ENCODE measurements at places on chromosomes 1 and 21.
A peak's percentile ranks its signal among the peaks of the same experiment; 100 is the strongest.

DNA sequence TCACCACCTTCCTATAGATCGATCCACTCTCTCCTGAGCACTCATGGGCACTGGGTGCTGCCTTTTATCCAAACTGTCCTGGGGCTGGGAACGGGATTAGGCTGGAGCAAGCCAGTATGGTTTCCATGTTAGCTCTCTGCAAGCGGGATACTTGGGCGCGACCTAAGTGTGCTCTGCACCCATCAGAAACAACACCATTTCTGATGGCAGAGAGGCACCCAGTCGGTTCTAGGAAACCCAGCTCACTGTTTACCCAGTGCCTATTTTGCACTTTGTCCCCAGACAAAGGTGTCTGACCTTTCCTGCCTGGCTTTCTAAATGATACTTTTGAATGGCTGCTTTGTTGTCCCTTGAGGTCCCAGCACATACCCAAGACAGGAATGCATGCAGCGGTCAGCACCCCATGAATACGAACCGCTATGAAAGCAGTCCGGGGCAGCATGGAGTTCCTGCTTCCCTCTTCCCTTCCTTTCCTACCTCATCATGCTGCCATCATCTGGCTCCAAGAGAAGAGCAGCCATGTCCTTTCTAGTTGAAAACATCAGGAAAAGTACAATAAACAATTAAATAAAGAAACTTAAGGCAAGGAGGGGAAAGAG lies 83.9 kb downstream of the TRABD2B start:
- no peak for DNase-seq

DNA sequence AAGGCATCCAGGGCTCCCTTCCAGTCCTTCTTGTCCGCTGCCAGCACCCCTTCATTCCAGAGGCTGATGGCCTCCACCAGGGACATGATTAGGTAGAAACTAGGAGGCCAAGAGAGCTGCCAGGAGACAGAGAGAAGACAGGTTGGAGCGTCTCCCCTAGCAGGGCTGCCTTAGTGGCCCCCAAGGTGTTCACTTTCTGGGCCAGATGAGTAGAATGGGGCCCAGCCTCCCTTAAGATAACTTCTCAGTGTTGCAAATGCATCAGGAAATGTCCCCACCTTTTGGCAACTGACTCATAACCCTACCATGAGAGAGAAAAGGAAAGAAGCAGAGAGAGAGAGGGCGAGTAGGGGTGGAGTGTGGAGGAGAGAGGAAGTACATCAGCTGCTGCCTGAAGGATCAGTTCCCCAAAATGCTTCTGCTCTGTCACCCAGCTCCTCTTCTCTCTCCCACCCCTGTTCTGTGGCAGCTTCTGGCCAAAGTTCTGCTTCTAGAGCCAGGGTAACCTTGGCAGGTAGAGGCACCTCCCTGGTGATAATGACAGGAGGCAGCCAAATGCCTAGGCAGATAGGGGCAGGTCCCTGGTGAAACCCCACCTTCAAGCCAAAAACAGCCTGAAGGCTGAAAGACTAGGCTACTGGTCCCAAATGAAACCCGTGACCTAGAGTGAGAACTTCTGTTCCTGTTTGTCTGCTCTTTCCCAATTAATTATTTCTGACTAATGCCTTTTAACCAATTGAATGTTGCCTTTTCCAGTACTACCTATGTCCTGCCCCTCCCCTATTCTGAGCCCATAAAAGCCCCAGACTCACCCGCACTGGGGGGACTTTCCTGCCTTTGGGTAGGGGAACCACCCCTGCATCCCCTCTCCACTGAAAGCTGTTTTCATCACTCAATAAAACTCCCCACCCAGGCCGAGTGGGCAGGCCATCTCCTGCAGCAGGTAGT lies at the start of gene NCF2:
Gene NCF2, minus strand, starts transcription at position 216 of the 948 bp plus-strand sequence. Its CDS starts 130 bp downstream, at position 86.
- no peak for DNase-seq

DNA sequence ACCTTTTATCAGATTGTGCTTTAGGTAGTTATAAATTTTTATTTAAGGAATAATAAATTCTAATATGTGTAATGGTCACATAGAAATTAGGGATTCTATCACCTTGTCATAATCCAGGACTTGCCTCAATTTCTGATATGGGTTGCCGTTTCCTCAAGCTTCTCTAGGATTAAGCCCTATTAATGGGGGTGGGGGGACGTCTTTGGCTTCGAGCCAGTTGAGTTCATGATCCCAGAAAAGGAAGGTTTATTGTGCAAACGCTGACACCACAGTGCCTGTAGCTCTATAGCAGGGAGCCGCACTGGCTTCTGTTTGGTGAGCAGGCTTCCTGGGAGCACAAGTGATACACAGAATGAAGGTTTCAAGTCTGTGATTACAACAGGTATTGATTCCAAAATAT lies 22.0 kb upstream of the VAMP3 start:
- DNase-seq = no peak

GRCh38 chr1:190000365-190000872 lies 477.2 kb downstream of the BRINP3 start:
- no peak for DNase-seq

DNA sequence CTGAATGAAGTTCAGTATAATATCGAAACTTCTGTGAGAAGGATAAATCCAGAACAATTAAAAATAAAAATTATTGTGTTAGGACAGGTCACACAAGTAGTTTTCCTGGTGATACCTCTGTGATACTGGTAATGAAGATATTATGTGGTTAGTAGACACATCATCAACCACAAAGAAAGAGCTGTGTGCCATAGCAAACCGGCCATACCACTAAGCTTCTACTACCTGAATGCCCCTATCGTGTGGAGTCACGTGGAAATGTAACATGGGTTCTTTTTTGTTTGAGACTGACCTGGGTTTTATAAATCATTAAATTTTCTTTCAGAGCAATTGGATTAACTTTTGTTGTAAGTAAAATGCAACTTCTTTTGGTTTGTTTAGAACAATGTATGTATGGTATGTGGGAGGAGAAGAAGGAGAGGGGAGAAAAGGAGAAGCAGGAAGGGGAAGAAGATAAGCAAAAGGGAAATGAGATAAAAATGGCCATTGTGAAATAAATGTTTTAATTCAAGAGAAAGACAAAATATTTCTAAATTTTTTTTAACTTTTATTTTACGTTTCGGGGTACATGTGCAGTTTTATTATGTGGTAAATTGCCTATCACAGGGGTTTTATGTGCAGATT lies 58.2 kb upstream of the LRRC8B start:
- no peak for DNase-seq

DNA sequence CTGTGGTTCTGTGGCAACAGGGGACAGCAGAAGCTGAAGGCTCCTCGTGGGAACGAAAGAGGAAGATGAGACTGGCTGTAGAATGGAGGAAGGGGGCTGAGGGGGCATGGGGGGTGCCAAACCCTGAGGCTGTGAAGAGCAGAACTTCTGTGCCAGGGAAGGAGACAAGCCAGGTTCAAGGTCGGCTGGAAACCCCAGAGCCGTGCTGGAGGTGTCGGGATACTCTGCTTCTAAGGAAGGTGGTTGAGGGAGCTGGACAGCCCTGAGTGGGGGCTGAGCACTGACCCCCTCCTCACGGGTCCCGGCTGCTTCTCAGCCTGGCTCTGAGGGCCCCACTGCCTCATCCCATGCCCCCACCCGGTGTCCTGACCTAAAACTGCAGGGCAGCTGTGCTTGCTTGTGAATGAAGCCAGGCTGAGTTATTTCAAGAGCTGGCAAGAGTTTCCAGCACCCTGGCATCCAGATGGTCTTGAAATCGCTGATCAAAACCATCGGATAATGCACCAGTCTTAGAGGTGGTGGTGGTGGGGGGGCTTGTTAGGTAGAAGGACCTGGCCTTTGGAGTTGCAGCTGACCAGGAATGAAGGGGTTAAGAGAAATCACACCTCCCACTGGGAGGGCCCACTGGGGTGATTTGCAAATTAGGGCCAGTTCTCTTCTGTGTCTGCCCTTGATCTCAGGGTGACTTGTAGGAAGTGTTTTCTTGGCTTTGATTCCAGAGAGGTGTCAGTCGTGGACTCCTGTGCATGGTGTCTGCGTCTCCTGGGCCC lies 218.9 kb upstream of the C1orf174 start:
- DNase-seq = no peak

- no peak for DNase-seq
These were observed 91.2 kb downstream of the USH2A start for GRCh38 chr1:216332003-216332402.

- DNase-seq = no peak
These were observed 3.3 kb upstream of the SSBP3 start for GRCh38 chr1:54409156-54410142.

DNA sequence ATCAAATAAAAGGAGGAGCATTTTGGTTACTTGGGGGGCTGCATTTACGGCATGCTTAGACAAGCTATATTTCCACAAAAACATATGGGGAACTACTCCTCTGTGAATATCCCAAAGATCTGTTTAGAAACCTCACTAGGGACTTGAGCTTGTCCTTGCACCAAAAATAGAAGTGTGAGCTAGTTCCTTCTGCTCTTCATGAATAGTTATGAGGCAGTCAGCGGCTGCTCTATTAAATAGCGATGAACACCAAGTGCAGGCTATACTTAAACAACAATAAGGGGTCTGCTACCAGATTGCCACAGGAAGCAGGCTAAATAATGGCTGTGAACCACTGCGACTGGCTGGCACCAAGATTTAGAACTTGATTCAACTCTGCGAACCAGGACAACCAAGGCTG lies 190.1 kb downstream of the PCP4 start:
- no peak for DNase-seq

DNA sequence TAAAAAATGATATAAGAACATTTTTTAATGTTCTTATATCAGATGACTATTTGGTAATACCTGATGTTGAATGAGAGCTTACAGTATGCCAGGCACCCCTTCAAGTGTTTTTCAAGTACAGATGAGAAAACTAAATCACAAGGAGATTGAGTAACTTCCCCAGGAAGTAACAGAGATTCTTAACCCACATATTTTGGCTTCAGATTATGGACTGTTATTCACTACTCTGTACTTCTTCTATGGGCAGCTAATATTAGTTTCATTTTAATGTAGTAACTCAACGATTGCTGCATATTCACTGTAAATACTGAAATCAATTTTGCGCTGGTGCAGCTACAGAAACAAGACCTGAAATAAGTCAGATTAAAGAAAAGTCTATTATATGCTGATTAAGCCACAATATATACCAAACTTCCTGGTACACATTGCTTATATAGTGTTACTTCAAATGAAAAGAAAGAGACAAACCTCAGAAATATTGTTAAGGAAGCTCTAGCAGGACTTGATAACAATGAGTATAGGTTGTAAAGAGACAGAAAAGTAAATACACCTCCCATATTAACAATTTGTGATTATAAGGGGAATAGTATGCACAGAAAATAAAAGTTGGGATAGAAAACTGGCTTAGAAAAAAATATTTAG lies 19.7 kb downstream of the DPYD start:
- no peak for DNase-seq

DNA sequence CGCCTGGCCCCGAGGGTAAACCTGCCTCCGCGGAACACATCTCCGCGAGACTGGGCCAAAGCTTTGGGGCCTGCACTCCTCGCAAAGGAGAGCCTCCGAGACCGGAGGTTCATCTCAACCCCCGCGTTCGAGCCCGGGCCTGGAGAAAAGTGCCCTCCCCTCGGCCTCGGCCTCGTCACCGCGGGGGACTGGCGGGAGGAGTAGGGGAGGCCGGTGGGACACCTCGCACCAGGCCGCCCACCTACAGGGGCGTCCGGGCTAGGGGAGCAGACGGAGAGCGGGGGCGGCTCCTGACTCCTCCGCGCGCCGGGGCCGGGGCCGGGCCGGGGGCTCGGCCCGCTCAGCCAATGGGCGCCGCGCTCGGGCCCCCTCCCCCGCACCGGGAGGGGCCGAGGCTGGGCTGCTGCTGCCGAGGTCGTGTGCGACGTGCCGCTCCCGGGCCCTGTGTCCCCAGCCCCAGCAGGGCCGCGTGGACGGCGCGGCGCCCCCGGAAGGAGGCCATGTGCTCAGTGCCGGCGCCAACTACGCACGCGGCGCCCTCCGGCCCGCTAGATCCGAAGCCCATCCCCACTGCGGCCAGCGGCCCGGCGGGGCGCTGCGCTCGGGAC lies 684 bp downstream of the SLC2A1 start:
- DNase-seq = no peak

- DNase-seq = peak; percentile 43
These were observed 230.3 kb downstream of the CENPF start for GRCh38 chr1:214833178-214833756.

- DNase-seq = no peak
These were observed at the start of gene FAAP20 for GRCh38 chr1:2194319-2194897. Gene FAAP20 (minus strand): TSS chr1:2194772. CDS start chr1:2194749, 23 bp downstream.

GRCh38 chr1:24190983-24191461 lies 3.9 kb upstream of the IFNLR1 start:
- DNase-seq = no peak

DNA sequence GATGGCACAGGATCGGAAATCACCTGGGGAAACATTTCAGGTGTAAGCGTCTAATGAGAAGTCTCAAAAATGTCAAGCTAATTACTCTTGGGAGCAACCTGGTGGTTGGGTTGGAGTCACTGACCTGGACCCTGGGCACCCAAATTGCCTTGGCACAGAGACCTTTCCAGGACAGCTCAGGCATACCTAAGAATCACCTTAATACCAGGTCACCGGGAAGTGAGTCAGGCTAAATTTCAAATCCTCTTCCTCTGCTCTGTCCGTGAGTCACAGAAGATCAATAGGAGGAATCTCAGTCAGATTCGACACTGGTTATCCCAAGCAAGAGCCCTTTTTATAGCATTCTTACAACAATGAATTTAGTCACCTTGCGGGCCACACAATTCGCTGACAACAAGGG lies 179.6 kb upstream of the CAMK1G start:
- no peak for DNase-seq

- peak; percentile 97 for DNase-seq
These were observed 107.7 kb upstream of the TMPRSS2 start for GRCh38 chr21:41615613-41616012.

- DNase-seq = no peak
These were observed 76.0 kb upstream of the C1orf105 start for GRCh38 chr1:172344444-172344843.

DNA sequence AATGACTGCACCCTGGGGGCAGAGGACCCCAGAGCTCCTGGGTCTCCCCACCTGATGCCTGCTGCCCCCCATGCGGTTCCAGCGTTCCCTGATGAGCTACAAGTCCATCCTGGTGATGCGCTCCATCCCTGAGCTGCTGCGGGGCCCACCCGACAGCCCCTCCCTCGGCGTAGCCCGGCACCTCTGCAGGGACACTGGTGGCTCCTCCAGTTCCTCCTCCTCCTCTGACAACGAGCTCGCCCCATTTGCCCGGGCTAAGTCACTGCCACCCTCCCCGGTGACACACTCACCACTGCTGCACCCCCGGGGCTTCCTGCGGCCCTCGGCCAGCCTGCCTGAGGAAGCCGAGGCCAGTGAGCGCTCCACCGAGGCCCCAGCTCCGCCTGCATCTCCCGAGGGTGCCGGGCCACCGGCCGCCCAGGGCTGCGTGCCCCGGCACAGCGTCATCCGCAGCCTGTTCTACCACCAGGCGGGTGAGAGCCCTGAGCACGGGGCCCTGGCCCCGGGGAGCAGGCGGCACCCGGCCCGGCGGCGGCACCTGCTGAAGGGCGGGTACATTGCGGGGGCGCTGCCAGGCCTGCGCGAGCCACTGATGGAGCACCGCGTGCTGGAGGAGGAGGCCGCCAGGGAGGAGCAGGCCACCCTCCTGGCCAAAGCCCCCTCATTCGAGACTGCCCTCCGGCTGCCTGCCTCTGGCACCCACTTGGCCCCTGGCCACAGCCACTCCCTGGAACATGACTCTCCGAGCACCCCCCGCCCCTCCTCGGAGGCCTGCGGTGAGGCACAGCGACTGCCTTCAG lies 35.5 kb downstream of the TRIM11 start:
- no peak for DNase-seq

Measured in fibroblast of the conjunctiva (primary cell).